T follicular helper cell (primary cell): ENCODE measurements at places on chromosomes 12 and 14.

DNA sequence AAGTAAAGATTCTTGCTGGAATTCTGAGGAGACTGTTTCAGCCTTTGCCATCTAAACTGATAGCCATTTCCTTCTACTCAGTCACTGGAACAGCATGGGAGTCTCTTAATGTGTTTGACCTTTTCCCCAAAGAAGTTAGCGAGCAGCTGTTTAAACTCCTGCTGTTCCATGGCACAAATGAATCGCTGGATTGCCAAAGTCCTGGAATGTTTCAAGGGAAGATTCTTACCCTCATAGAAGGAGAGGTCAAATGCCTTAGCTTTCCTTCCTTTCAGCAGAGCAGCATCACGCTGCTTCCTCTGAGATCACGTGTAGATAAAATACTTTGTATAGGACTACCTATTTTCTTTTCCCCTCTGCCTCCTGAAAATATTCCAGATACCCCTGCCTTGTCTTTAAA lies 10.5 kb upstream of the NR2C1 start:
- DNase-seq = no peak

DNA sequence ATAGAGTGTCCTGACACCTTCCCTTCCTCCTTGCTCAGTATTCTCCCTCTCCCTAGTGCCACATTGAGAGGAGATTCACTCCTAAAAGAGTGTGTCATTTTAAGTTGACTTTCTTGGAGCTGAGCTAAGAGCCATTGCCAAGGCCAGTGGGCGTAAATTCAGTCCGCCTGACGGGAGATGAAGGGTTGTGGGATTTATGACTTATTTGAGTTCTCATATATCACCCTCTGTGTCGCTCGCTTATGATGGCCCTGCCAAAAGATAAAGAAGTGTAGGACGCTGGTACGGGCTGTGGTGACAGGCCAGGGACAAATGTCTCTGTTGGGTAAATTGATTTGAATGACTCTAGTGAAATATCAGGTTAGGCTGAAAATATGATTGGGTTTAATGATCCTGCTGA lies 867.4 kb downstream of the NRXN3 start:
- no peak for DNase-seq

DNA sequence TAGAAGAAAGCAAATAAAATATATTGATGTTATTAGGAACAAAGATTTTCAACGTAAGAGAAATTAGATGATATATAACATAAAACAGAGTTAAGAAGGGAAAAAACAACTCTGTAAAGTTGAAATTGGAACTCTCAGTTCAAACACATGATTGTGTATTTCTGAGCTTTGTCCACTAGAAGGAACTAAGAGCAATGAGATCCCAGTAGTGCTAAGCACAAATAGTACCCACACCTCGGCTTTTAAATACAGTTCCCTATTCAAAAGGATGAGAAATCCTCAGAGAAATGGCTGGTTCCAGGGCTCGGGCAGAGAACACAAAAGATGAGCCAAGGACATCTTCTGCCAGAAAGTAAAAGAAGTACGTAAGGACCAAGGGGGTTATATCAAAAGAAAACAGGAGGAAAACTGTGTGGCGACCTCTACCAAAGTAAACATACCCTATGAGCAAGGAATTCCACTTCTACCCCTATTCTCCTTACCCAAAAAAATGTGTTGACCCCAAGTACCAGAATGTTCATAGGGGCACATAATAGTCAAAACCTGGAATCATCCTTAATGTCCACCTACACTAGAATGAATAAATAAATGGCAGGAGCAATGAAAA lies 96.6 kb downstream of the SPTSSA start:
- DNase-seq = no peak

DNA sequence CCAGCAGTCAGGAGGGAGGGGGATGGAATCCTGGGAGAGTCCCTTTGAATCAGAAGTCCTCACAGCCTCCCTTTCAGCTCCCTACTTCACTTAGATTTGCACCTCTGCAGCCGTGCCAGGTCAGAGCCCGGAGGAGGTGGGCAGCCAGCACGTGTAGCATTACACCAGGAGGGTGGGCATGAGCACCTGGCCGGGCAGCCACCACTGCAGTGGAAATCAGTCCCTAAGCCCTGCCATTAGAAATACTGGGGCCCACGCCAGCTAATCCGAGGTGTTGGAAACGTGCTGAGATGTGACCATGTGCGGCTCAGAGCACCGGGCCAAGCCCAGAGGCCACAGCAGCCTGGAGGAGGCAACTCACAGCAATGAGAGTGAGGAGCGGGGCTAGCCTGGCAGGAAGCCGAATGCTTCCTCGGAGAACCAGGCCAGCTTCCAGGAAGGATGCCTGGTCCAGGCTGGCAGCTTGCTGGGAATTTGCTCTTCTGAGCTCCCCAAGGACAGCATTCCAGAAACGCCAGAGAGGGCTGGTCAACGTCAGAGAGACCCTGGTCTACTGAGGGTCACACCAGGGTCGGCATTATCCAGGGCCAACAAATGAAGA lies 9.4 kb upstream of the CACNA2D4 start:
- no peak for DNase-seq

DNA sequence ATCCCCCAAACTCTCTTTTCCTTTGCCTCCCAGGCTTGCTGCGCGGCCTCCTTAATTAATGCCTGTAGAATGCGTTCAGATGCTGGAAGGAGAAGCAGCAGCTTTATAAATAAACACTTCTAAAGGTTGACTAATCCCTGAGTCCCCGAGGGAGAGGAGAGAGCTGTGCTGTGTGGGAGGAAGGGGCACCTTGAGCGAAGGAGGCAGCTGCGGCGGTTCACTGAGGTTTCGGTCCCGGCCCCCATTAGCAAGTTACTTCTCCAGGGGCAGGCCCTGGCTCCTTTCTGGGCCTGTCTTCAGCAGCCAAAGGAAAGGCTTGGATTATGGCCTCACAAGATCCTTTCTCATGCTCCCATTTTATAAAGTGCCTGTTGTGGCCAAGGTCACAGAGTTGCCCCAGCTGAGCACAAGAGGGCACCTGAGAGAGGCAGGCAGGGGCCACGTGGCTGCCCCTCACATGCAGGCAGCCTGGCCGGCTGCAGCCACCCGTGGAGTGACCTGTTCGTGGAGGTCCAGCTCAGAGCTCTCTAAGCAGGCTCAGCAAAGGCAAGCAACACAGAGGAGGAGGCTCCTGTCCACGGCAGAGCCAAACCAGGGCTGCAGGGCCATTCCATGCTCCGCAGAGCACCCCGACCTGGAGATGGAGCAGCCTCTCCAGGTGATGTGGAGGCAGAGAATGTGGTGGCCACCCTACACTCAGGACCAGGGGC lies 15.0 kb upstream of the CACNA2D4 start:
- no peak for DNase-seq

DNA sequence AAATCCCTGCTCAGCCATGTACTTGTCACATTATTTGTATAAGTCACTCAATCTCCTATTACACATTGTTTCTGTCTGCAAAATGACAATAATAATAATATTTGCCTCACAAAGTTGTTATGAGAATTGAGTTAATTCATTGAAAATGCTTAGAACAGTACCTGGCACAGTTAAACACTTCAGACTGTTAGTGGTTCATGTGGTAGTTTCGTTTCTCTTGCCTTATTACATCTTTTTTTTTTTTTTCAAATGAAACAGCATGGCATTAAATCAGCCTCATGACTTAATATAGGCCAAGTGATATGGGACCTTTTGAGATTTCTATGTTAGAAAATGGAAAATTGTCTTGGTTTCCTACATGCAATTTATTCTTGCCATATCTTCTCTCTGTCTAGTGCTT lies 71.0 kb upstream of the CRY1 start:
- DNase-seq = no peak

- DNase-seq = no peak
Measured at GRCh38 chr14:22981876-22982476, 375 bp downstream of the AJUBA start.

- no peak for DNase-seq
Measured at GRCh38 chr12:110669193-110669502, 19.8 kb downstream of the HVCN1 start.

GRCh38 chr14:54840336-54840735 lies 62.3 kb downstream of the GCH1 start:
- no peak for DNase-seq

DNA sequence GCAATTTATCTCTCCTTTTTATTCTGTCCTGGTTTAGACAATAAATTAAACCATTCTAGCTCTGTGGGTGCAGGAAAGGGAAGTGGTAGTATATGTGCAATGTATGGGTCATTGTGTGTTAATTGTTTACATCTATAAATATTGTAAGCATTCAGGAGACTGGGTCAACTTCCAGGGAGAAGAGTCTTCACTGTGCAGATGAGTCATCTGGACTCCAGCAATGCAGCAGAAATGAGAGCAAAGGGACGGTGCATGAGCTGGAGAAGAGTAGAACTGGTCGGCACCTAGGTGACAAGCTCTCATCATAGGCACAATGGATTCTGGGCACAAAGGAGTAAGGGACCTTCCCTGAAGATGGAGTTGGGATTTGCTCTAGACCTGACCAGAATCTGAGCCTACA lies 211.1 kb upstream of the DAAM1 start:
- no peak for DNase-seq
